ENCODE measurements at places on chromosomes 4 and X.

DNA sequence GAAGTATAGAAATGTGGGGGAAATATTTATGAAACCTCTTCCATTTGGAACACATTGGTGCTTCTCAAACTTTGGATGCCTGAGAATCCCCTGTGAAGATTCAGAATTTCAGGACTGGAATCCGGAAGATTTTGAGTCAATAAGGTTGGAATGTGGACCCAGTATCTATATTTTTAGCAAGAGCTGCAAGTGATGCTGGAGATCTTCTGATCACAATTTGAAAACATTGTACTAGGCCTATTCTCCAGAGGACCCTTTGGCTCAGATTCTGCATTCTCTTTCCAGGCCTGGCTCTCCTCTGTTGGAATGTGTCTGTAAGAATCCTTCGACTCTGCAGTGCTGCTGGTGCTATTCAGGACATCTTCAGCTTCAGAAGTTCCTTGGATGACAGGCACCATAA, 2.4 kb upstream of the PKD2 start:
- no peak for DNase-seq

DNA sequence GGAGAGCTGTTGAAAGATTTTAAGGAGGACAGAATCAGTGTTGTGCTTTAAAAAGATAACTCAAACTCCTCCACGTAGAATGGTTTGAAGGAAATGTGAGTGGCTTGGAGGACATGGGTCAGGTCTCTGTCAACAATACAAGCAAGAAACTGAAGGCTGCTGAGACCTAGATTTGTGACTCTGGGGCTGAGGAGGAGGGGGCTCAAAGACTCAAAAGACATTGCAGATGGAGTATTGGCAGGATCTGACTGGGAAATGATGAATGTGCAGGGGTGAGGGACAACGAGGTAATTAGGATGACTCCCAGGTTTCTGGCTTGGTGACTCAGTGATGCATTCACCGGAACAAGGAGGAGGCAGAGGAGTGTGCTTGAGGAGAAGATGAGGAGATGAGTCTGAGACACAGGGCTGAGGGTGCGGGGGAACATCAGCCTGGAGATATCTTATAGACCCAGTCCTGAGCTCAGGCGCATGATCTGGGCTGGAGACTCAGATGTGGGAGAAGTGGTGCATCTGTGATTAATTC, 3.3 kb upstream of the RPS4X start:
- DNase-seq: no peak

GRCh38 chrX:104343428-104344129, 88.8 kb upstream of the ESX1 start:
- peak; percentile 79 for DNase-seq

GRCh38 chr4:158682066-158682465, 10.0 kb downstream of the ETFDH start:
- no peak for DNase-seq

DNA sequence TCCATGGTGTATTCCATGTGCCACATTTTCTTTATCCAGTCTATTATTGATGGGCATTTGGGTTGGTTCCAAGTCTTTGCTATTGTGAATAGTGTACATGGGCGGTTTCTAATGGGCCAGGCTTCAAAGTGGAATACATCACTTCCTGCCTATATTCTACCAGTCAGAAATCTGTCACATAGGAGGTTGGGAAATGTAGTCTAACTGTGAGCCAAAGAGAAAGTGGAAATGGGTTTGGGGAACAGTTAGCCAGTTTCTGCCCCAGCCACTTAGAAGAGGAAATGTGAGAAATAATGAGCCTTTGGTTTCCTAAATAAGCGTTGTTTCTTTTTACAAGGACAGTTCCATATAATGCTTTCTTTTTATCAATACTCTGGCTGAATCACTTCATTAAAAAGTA, 85.1 kb upstream of the AP1S2 start:
- no peak for DNase-seq

GRCh38 chrX:110338935-110339334, 19.7 kb upstream of the RTL9 start:
- no peak for DNase-seq

DNA sequence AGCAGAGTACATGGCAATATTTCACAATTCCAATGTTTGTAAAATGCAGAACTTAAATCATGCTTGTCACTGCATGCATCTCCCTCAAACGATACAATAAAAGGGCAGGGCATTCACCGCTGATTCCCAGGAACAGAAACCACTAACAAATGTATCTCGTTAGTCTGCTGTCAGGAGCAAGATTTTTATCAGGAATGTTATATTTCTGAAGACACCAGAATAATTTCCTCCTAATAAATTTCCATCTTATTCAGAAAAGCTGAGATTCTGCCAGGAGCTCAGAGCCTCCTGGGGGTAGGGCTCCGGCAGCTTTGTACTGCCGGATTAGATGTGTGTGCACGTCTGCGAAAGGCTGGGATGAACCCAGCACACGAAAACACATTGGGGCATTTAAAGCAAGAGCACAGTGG, 54.0 kb upstream of the LDB2 start:
- no peak for DNase-seq

GRCh38 chr4:88054901-88055300, 47.5 kb downstream of the PKD2 start:
- peak; percentile 44 for DNase-seq

- no peak for DNase-seq
Measured at GRCh38 chr4:53788621-53789020, 197.3 kb upstream of the LNX1 start.

GRCh38 chr4:41477181-41477905, 60.6 kb upstream of the LIMCH1 start:
- DNase-seq: no peak

DNA sequence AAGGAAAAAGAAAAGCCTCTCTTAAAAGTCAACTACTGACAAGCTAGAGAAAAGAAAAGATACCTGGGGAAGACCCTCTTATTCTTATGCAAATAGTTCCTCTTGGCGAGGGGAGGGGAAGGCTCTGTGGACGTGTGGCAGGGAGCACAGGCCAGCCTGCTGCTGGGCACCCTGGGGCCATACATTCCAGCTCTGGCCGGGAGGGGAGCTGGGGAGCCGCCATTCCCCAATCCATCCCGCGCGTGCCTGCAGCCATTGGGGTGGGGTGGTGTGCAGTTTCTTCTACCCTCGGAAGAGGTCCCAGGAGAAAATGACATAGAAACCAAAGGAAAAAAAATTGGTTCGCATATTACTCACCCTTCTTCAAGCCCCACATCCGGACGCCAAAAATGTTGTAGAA, 1496.4 kb downstream of the RPA4 start:
- DNase-seq: no peak

DNA sequence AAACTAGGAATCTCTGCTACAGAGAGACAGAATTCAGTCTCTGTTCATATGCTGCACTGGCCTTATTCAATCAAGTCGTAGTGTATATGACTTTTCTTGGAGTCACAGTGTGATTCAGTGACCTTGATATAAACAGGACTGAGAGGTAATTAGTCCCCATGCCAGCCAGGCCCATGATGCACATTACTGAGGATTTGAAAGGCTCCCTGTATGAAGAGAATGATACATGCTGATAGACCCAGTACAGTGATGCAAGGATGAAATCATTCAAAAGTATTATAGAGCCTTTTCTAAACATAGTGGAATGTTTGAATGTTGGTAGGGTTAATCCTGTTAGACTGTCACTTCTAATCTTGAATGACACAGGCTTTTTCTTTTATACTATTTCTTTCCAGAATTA, 34.1 kb downstream of the ANXA3 start:
- DNase-seq: peak; percentile 4

GRCh38 chrX:140764401-140764919, 54.9 kb downstream of the LINC00632 start:
- DNase-seq: peak; percentile 51

- DNase-seq: no peak
Measured at GRCh38 chr4:107835406-107835805, 10.7 kb downstream of the SGMS2 start.

- DNase-seq: no peak
Measured at GRCh38 chr4:95289028-95289634, 259.6 kb downstream of the UNC5C start.

- DNase-seq: peak; percentile 65
Measured at GRCh38 chr4:147924604-147925412, 192.9 kb downstream of the ARHGAP10 start.

- DNase-seq: no peak
Measured at GRCh38 chr4:176741253-176741652, 51.5 kb downstream of the VEGFC start.

DNA sequence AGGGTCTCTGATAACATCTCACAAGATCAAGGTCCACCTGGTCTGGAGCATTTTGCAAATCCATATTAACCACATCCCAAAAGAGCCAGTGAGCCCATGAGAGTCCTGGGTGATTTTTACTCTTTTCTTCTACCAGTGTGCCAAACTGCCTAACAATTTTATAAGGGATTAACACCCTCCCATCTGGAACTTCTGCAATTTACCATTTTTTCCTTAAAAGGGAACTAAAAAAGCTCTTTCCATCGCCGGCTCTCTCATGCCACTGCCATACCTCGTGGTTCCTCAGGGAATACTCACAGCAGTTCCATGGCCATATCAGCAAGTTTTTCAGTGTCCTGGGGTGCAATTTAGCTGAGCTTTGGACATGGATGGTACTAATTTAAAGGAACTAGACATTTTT, 55.7 kb downstream of the SEPSECS start:
- DNase-seq: no peak

DNA sequence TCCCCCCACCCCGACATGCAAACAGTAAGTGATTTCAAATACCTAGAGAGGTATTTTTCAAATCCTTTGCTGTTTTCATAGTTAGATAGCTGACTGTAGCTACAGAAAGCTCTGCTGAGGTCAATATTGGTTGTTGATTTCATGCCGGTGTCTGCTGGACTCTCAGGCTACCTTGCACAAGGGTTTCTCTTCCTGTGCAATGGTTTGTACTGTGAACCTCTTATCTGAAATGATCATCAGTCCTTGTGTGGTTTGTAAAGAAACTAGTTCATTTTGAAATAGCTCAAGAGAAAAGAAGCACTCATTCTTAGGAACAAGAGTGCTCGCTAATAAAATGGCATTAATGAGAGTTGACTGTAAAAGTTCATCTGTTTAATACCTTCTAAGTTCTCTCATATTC, 2.1 kb downstream of the MTM1 start:
- DNase-seq: no peak

GRCh38 chr4:28490669-28491068, 1630.0 kb downstream of the STIM2 start:
- no peak for DNase-seq

- DNase-seq: peak; percentile 83
Measured at GRCh38 chr4:5812506-5813229, 80.2 kb downstream of the CRMP1 start.

- DNase-seq: no peak
Measured at GRCh38 chr4:113607998-113608397, 153.5 kb downstream of the CAMK2D start.

GRCh38 chr4:183960046-183960420, 54.9 kb downstream of the STOX2 start:
- DNase-seq: peak; percentile 43

DNA sequence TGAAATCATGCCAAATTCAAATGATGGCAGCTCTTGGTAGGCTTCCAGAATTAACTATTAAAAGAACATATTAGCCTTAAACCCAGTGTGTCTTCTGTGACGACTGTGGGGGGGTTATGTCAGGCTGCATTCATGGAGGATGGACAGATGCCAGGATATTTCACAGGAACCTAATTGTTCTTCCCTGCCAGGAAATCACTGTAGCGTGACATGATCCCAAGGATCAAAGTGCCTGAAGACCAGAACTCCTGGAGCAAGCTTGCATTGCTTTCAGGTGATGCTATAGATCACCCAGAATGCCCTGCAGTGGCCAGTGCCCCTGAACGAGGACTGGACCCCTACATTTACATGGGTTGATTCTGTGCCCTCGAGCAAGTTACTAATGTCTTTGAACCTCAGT, 1093.0 kb upstream of the TENM3 start:
- peak; percentile 11 for DNase-seq

GRCh38 chr4:37803348-37803973, 23.0 kb upstream of the PGM2 start:
- DNase-seq: peak; percentile 57

- DNase-seq: no peak
Measured at GRCh38 chr4:53016099-53016820, 154.1 kb downstream of the RASL11B start.

GRCh38 chr4:7771056-7771455, 168.6 kb downstream of the AFAP1 start:
- DNase-seq: no peak

DNA sequence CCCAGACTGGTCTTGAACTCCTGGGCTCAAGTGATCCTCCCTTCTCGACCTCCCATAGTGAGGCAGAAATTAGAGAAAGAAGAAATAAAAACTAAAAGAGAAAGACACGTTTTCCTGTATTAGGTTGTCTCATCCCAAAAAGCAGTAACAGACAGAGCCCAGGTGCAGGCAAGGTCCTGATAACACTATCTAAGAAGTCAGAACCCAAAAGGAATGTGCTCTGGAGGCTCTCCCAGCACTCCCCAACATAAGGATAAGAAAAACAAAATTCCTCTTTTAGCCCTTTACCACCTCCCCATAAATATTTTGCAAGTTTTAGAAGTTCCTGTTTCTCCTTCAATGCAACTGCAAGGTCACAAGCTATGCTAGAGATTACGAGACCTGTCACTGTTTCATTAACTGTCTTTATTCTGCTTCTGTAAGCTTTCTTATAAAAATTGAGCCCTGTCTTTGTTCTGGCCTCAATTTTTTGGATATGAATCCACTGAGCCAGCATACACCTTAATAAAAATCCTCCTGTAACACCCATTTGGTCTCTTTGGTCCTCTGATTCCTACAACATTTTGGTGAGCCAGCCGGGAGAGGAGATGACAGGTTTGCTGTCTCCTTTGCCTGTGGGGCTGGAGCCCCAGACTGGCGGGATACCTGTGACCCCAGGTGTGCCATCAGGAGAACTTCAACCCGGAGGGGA, 25.9 kb downstream of the LIAS start:
- DNase-seq: no peak

GRCh38 chrX:42524379-42524778, 253.6 kb downstream of the PPP1R2C start:
- no peak for DNase-seq

DNA sequence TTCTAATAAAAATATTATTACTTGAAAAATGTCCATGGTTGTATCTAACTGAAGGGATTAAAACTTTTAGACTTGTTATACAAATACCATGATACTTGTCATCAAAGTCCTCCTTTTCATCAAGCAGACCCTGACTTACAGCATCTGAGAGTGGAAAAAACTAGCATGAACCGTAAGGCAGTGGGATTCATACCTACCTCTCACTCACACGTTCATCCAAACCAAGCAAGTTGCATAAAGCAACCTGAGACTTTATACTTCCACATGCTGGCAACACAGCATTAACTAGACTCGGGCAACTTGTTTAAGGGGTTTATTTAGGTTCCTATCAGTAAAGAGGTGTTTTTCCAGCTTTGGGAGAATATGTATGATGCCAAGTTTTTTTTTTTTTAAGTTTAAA, 22.6 kb upstream of the TLR7 start:
- no peak for DNase-seq

DNA sequence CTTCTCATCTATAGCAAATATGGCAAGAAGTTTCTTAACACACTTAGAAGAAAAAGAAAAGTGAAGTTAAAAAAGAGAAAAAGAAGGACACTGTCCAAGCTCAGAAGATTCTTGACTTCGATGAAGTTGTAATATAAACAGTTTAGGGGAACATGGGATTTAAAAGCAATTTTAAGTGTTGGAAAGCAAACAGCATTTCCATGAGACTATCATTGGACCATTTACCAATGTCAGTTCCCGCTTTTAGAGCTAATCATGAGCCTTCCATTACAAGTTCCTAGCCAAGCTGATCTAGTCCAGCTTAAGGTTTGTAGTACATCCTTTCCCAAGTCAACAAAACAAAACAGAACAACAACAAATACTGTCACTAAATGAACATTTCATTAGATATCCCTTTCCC, 45.1 kb upstream of the FGF2 start:
- no peak for DNase-seq

- DNase-seq: peak; percentile 79
Measured at GRCh38 chr4:648579-649292, 23.4 kb downstream of the PDE6B start.

Measured in NCI-H82 (cell line).